ENCODE measurements at places on chromosomes 3 and 15.

DNA sequence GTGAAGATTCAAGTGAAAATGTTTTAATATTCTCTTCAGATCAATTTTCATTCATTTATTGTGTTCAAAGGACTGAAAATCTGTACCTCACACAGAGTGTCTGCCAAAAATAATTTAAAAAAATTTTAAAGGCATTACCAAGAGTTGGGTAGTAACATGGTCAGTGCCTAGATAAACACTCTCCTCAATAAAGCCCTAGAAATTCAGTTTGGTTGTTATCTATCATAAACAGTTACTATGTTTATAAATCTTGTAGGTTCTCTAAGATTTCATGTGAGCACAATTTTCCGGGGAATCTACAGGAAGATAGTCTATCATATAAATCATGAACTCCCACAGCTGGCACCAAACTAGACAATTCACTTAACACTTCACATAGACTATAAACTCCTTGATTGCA, 128.6 kb downstream of the GSK3B start:
- DNase-seq, result no peak

DNA sequence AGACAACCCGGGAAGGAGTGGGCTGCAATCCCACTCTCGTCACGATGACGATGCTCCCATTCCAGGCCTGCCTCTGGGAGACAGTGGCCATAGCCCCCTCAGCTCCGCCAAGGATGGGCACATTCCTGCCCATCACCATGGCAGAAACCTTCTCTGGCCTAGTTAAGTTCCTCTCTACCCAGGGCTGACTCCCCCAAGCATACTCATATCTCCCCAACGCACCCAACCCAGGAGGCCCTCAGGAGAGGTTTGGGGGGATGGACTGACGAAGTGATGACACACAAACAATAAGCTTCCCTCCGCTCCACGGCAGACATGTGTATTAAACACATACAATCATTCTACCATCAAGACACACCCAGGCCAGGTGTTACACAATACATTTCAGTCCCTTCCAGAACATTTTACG, 60.1 kb downstream of the VGLL4 start:
- DNase-seq, result no peak

- no peak for DNase-seq
Measured at GRCh38 chr15:76936671-76937070, 5.1 kb downstream of the RCN2 start.

- DNase-seq, result no peak
Measured at GRCh38 chr3:105790534-105790933, 78.3 kb downstream of the CBLB start.

DNA sequence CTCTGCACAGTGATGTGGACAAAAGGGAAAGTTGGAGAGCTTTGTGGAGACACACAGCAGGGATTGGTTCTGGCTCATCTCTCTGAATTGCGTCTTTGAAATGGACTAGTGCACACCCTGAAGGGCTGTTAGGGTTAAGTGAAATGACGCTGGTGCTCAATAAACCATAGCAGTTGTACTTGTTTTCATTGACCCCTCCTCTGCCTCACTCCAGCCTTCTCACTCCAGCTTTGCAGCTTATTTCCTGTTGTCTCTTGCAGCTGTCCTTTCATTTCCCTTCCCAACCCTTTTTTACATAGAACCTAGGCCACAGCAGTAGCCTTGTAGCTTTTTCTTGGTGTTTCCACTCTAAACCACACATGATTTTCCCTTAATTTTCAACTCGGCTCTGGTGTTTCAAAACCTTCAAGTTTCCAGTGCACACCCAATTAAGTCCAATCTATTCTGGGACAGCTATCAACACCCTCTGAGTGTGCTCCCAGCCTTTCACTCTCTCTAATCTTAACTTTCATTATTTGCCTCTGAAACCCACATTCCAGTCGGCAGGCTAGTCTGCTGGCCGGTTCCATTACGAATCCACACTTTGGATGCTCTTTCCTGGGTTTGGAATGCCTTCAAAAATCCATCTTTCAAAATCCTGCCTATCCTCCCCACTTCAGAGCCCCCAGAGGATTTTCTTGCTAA, 6.4 kb downstream of the C3orf52 start:
- no peak for DNase-seq

- peak; percentile 72 for DNase-seq
Measured at GRCh38 chr3:189664311-189664710, 33.1 kb downstream of the TP63 start.
